ENCODE measurements at places on chromosomes 2 and 18. TPM values are rescaled to one million over a fixed set of nuclear protein-coding genes. Genes with fewer than 3 reads are reported as not detected.

The RASGRP3 gene
- total RNA-seq = 5.7 TPM

The REG1B gene
- total RNA-seq = not detected

The CNDP1 gene
- total RNA-seq = 0.26 TPM

The TTC32 gene
- 19.5 TPM for total RNA-seq

The DSG2 gene
- 0.11 TPM for total RNA-seq

The KCNJ3 gene
- not detected for total RNA-seq

The GKN2 gene
- not detected for total RNA-seq

The UGT1A10 gene
- total RNA-seq = 0.16 TPM

The VWC2L gene
- total RNA-seq = not detected

The ALK gene
- not detected for total RNA-seq

The NYAP2 gene
- total RNA-seq = not detected

DNA sequence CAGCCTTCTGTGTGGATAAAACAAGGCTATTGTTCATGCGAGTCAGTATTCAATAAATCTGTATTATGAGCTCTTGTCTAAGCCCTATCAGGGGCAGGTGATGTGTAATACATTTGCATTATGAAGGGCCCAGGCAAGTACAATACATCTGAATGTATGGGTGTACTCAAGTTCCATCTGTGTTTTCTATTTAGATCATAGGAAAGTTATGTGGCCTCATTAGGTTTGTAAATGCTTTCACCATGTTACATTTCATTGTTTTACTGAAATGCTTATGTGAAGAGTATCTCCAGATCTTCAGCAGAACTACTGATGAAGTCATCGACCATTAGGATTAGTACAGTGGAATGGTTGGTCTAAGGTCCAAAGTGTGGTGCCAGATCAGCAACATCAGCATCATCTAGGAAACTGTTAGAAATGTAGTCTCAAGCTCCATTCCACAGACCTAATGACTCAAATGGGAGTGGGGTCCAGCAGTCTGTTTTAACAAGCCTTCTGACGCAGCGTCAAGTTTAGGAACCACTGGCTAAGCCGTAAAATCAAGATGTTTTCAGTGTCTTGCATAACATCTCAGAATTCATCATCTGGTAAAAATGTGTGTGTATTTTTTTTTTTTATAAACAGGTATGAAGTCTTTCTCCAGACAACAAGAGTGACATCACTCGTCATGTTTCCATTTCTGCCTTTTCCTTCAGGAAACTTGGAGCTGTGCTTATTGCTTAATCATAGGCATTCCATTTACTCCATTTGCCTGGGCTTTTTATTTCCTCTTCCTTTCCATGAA is 80.5 kb downstream of the LYPD6 start:
- ATAC-seq = no peak

GRCh38 chr2:174764280-174765255 is at the start of gene CHRNA1:
CHRNA1 (minus strand) TSS chr2:174764472; CDS start chr2:174764394, 78 bp downstream.
- no peak for ATAC-seq

DNA sequence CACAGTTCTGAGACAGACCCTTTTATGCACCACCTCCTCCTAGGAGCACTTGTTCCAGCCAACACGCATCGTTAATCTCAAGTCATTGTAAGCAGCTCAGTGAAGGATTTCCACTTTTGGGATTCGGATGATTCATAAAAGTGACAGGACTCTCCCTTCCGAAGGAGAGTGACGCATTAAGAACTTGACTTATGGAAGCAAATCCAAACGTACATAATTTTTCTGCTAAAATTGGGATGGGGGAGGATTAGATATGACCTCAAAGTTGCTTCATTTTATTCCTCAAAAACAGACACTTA is 165.7 kb downstream of the TWIST2 start:
- ATAC-seq = no peak

- no peak for ATAC-seq
Observed at GRCh38 chr18:59501920-59502273, 142.8 kb upstream of the LMAN1 start.

DNA sequence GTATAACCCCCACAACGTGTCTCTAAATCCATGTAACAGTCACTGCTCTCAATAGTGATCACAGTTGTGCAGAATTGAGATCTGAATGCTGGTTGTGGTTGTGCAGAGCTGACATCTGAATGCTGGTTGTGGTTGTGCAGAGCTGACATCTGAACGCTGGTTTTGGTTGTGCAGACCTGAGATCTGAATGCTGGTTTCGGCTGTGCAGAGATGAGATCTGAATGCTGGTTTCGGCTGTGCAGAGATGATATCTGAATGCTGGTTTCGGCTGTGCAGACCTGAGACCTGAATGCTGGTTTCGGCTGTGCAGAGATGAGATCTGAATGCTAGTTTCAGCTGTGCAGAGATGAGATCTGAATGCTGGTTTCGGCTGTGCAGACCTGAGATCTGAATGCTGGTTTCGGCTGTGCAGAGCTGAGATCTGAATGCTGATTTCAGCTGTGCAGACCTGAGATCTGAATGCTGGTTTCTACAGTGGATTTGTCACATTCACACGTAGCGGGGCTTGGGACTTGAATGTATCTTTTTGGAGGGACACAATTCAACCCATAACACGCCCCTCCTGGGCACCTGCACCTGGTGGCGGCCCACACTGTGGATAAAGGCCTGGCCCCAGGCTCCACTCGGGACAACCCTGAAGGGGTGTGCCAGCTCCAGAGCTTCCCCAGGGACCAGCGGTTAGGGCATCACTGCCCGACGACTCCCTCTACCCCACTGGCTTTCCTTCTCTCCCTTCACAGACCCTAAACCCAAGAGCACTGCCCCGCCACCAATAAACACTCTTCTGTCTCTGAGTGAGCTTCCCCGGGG is 51.1 kb upstream of the SLC66A3 start:
- ATAC-seq = peak; percentile 77

- ATAC-seq = no peak
Observed at GRCh38 chr2:14516844-14517243, 115.7 kb upstream of the LRATD1 start.

GRCh38 chr18:2471523-2471922 is 99.8 kb downstream of the METTL4 start:
- no peak for ATAC-seq

GRCh38 chr2:121562269-121563176 is 31.8 kb downstream of the RNU4ATAC start:
- ATAC-seq = no peak

DNA sequence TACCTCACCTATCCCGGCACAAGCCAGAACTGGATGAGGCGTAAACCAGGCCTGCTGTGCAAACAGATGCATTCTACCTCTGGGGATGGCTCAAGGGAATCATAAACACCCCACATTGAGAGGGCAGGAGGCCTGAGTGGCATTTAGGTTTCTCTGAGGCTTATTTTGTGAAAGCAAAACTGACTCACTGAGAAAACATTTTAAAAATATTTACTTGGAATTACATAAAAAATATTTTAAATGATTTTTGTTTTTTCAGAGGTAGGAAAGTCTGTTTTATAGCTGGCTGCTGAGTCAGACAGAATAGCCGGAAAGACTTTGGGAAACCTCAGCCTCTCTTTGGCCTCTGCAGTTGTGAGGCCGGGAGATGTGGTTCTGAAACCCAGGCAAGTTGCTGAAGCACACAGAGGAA is 244.1 kb downstream of the NCKAP5 start:
- ATAC-seq = no peak

DNA sequence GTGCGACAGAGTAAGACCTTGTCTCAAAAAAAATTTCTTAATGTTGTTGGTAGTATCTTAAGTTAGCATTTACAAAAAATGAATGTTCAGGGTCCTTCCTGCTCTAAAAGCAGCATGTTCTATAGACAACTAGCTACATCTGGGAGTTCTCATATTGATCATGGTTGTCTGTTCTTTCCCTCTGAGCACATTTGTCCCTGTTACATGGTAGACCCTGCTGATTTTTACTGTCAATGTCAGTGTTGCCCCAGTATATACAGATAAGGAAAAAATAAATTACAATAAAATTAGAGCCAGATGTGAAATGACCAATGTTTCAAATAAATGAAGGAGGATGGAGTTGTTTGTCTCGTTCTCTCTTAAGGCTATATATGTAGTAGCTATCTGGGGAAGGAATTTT is 63.2 kb downstream of the KCMF1 start:
- ATAC-seq = no peak

DNA sequence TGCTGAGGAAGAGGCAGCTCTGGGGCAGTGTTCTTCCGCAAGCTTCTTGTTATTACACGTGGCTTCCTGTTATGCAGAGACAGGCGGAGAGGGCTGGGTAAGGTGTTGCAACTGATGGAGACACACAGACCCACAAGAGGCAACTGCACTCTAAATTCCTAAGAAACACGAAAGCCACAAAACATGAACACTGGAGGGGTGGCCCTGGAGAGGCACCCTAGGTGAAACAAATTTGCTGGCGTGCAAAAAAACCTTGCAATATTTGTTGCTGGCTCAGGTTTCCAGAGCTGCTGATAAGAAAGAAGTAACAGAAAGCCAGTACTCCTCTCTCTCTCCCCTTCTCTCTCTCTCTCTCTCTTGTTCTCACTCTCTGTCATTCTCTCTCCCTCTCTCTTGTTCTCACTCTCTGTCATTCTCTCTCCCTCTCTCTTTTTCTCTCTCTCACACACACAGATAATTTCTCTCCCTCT is 31.8 kb downstream of the ARHGAP25 start:
- peak; percentile 58 for ATAC-seq

GRCh38 chr2:223549215-223549614 is 52.9 kb downstream of the SCG2 start:
- ATAC-seq = no peak

DNA sequence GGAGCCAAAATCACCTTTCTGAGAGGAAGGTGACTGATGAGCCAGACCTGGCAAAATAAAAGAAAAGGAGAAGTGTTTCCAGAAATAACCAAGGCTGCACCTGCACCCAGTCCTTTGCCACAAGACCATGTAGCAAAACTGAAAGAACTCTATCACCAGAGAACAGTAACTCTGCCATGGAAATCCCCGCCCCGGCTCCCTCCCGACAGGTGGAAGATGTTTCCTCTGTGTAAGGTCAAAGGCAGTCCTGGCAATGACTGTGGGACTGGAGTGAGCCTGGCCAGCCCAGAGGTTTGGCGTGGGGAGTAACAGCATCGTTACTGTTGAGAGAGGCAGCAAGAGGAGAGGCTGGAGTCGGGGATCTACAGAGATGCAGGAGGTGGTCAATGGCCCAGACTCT is 42.3 kb downstream of the SPRED2 start:
- peak; percentile 74 for ATAC-seq

- no peak for ATAC-seq
Observed at GRCh38 chr18:74589811-74590210, 7.9 kb upstream of the ZNF407 start.

- no peak for ATAC-seq
Observed at GRCh38 chr2:190896477-190896876, 15.9 kb downstream of the GLS start.

DNA sequence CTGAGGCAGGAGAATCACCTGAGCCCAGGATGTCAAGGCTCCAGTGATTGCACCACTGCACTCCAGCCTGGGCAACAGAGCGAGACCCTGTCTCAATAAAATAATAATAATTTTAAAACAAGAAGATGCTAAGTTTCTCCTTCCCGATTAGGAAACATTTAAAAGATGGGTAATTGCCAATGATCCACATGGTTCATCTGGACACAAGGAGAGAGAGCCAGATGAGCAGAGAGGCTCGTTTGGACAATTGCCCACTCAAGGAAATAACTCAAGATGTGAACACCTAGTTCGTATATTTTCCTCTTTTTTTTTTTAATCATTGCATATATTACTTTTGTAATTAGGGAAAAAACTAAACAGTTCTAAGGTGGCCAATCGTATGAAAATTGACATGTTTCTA is 3.6 kb upstream of the ACTG2 start:
- no peak for ATAC-seq

DNA sequence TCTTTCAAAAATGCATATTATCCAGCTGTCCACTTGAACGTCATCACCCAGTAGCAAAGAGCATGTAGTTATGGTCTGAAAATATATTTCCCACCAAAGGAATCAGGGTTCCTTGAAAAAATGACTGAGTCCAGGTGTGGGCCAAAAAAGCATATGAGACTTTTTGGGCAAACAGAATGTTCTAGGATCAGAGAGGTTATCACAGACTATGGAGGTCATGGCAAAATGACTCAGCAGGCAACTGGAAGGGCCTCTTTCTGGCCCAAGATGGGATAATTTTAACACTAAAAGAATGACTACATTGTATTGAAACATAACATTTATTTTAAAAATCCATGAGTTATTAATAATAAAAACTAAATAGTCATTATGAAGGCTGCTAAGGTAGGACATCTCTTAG is 77.1 kb downstream of the COBLL1 start:
- ATAC-seq = no peak

GRCh38 chr2:191857259-191857805 is 10.4 kb upstream of the CAVIN2 start:
- no peak for ATAC-seq

- ATAC-seq = no peak
Observed at GRCh38 chr18:59737776-59738300, 40.6 kb upstream of the CCBE1 start.

DNA sequence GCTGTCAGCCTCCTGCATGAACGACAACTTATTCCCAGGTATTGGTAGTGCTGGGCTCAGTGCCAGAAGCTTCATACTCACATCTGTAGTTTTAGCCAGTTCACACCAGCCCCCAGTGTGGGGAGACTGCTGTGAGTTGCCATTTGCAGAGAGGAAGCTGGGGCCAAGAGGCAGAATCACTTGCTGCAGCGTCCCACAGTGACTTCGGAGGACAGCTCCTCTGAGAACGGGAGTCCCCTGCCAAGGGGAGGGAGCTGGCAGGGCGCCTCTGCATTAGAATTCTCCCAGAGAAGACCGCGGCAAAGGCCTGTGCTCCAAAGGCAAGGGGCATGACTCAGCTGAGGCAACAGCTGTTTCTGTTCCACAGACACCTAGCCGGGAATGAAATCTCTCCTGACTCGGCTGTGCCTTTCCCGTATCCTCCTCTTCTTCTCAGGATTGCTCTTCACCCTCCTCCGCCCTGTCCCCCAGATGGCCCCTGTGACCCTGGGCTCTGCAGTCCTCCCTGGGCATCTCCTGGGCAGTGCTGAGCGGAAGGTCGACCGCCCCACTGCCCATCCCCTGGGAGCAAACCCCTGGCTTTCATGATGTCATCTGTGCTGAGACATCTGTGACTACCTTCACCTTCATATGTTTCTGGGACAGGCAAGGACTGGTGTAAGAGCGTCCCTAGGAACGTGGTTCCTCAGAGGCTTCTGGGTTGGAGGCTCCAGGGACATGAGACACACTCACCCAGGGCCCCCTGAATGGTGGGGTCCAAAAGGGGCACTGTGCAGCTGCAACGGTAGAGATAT is 18.0 kb downstream of the MAL start:
- peak; percentile 38 for ATAC-seq

- ATAC-seq = peak; percentile 71
Observed at GRCh38 chr2:205947621-205948495, 138.1 kb downstream of the INO80D start.

All from activated T-helper 17 cell treated with anti-CD3 and anti-CD28 coated beads, Interleukin-2, amount 50 U/mL, for 72 hours (primary cell).